ENCODE measurements at places on chromosomes 2 and 18. TPM values are rescaled to one million over a fixed set of nuclear protein-coding genes. Genes with fewer than 3 reads are reported as not detected.

COLEC11 gene
- not detected for total RNA-seq

TSGA10 gene
- total RNA-seq: 7.6 TPM

FTCDNL1 gene
- 3.3 TPM for total RNA-seq

MAP3K19 gene
- total RNA-seq: not detected

PLEKHH2 gene
- 5.7 TPM for total RNA-seq

TRABD2A gene
- 17.5 TPM for total RNA-seq

CPS1 gene
- total RNA-seq: 20.9 TPM

CROCC2 gene
- 1.0 TPM for total RNA-seq

POTEE gene
- not detected for total RNA-seq

SLC30A3 gene
- total RNA-seq: 0.15 TPM

NT5DC4 gene
- not detected for total RNA-seq

TNFRSF11A gene
- total RNA-seq: 0.66 TPM

LBX2 gene
- 6.3 TPM for total RNA-seq

EVA1A gene
- total RNA-seq: 32.1 TPM

DLGAP1 gene
- total RNA-seq: 3.1 TPM

LRRTM1 gene
- total RNA-seq: not detected

DYNAP gene
- total RNA-seq: not detected

CNDP1 gene
- not detected for total RNA-seq

BUB1 gene
- 65.7 TPM for total RNA-seq

SERPINB12 gene
- total RNA-seq: not detected

ST3GAL5 gene
- 11.2 TPM for total RNA-seq

MAP4K4 gene
- total RNA-seq: 206 TPM

TRAPPC8 gene
- 70.5 TPM for total RNA-seq

RASGRP3 gene
- total RNA-seq: 1.3 TPM

LYPD6 gene
- total RNA-seq: 0.33 TPM

GALR1 gene
- total RNA-seq: not detected

INPP5D gene
- total RNA-seq: 0.15 TPM

DSG2 gene
- total RNA-seq: 0.73 TPM

DAW1 gene
- 0.17 TPM for total RNA-seq

OST4 gene
- total RNA-seq: 409 TPM

AGBL5 gene
- total RNA-seq: 33.2 TPM

NYAP2 gene
- not detected for total RNA-seq

MOGAT1 gene
- total RNA-seq: not detected

KLHL14 gene
- total RNA-seq: not detected

CABLES1 gene
- total RNA-seq: 35.7 TPM

ASAP2 gene
- 33.3 TPM for total RNA-seq

PID1 gene
- total RNA-seq: 21.1 TPM

FAM110C gene
- total RNA-seq: not detected

LYPD6B gene
- total RNA-seq: not detected

SYT4 gene
- total RNA-seq: not detected

AQP12B gene
- total RNA-seq: not detected

WNT6 gene
- total RNA-seq: not detected

ZEB2 gene
- 79.4 TPM for total RNA-seq
